Naive B cell (primary cell): ENCODE measurements at places on chromosomes 3 and 15. TPM values are rescaled to one million over a fixed set of nuclear protein-coding genes. Genes with fewer than 3 reads are reported as not detected.

The ITIH1 gene
- 3.7 TPM for polyA plus RNA-seq

The SAMMSON gene
- not detected for polyA plus RNA-seq

The TIGIT gene
- 0.82 TPM for polyA plus RNA-seq

The ALDH1A2 gene
- polyA plus RNA-seq, result not detected

The CPEB1 gene
- polyA plus RNA-seq, result 0.09 TPM

The NR1I2 gene
- polyA plus RNA-seq, result 0.21 TPM

The ITIH4 gene
- not detected for polyA plus RNA-seq

The TP63 gene
- not detected for polyA plus RNA-seq

The CCR4 gene
- polyA plus RNA-seq, result 0.08 TPM

The PLAAT1 gene
- not detected for polyA plus RNA-seq
